ENCODE measurements at places on chromosomes 3 and 15.

- no peaks in the 10 kb centered on the region for H3K36me3 ChIP-seq
- H3K4me3 ChIP-seq = no peak overlapping the region
- no peaks in the 10 kb centered on the region for H3K4me1 ChIP-seq
- DNase-seq = no peak
- H3K27me3 ChIP-seq = no peaks in the 10 kb centered on the region
Measured at GRCh38 chr3:52593103-52593502, 56.7 kb downstream of the UQCC5 start.

- no peaks in the 10 kb centered on the region for H3K27me3 ChIP-seq
- peak; percentile 60 for DNase-seq
- H3K36me3 ChIP-seq = no peaks in the 10 kb centered on the region
- H3K4me3 ChIP-seq = no peak overlapping the region
Measured at GRCh38 chr15:75042730-75043508, 19.5 kb downstream of the PPCDC start.

- H3K27ac ChIP-seq = no peak overlapping the region
- H3K4me3 ChIP-seq = no peak overlapping the region
- DNase-seq = no peak
- no peaks in the 10 kb centered on the region for H3K36me3 ChIP-seq
Measured at GRCh38 chr15:41354371-41354770, 21.7 kb downstream of the NUSAP1 start.

- no peak for DNase-seq
- H3K27me3 ChIP-seq = no peaks in the 10 kb centered on the region
- no peak overlapping the region for H3K27ac ChIP-seq
- no peaks in the 10 kb centered on the region for H3K4me1 ChIP-seq
- no peaks in the 10 kb centered on the region for H3K36me3 ChIP-seq
- no peak overlapping the region for H3K4me3 ChIP-seq
Measured at GRCh38 chr15:67070150-67070549, 4.7 kb downstream of the SMAD3 start.

GRCh38 chr15:67892559-67893377 is 52.9 kb upstream of the RNU6-1 start:
- no peak overlapping the region for H3K4me3 ChIP-seq
- no peaks in the 10 kb centered on the region for H3K27me3 ChIP-seq
- DNase-seq = no peak
- H3K4me1 ChIP-seq = no peaks in the 10 kb centered on the region
- no peaks in the 10 kb centered on the region for H3K36me3 ChIP-seq

- DNase-seq = no peak
- H3K27ac ChIP-seq = no peak overlapping the region
- H3K4me3 ChIP-seq = no peak overlapping the region
- no peaks in the 10 kb centered on the region for H3K27me3 ChIP-seq
Measured at GRCh38 chr3:156627946-156628569, 46.3 kb upstream of the TIPARP start.

DNA sequence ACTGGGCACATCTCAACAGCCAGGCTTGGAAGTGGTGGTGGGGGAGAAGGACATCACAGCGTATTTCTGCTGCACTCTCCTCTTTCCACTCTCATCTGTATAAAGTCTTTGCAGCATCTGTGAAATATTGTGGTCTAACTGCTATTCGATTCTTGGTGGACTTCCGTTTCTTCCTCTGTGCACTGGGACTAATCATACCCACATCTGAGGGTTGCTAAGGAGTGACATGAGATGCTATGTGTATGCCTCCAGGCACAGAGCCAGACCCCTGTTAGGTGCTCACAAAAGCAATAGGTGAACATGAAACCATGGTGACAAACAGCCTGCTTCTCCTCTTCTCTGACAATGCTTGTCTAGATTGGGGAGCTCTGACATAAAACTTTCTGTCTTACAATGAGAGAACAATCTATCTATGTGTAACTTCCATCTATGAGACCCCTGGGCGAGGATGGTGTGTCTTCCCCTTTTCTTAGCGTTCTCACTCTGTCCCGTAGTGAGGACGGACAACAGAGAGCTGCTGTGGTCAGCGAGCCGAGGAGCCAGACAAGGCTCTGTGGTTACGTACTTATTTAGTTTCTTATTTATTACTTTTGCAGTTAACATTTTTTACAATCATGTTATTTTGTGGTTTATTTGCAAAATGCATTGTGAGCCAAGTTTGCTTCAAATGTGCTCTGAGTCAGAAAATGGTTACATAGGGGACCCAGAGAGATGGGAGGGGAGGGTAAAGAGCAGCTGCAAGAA is 196.7 kb upstream of the TPRG1 start:
- no peaks in the 10 kb centered on the region for H3K27me3 ChIP-seq
- no peak for DNase-seq
- peak overlapping the region; percentile 59 for H3K27ac ChIP-seq
- H3K4me1 ChIP-seq = no peaks in the 10 kb centered on the region
- peak overlapping the region; percentile 38 for H3K4me3 ChIP-seq

- H3K4me3 ChIP-seq = no peak overlapping the region
- no peaks in the 10 kb centered on the region for H3K27me3 ChIP-seq
- DNase-seq = no peak
- H3K36me3 ChIP-seq = no peaks in the 10 kb centered on the region
- no peak overlapping the region for H3K27ac ChIP-seq
- H3K4me1 ChIP-seq = no peaks in the 10 kb centered on the region
Measured at GRCh38 chr3:64667138-64667537, 20.7 kb downstream of the ADAMTS9 start.

GRCh38 chr15:74793135-74794028 is 11.5 kb downstream of the CSK start:
- H3K4me1 ChIP-seq = peaks cover 17% of the 10 kb centered on the region
- DNase-seq = no peak
- H3K4me3 ChIP-seq = no peak overlapping the region
- H3K27me3 ChIP-seq = no peaks in the 10 kb centered on the region

- no peak overlapping the region for H3K4me3 ChIP-seq
- no peak overlapping the region for H3K27ac ChIP-seq
- no peaks in the 10 kb centered on the region for H3K36me3 ChIP-seq
- DNase-seq = no peak
- no peaks in the 10 kb centered on the region for H3K27me3 ChIP-seq
- no peaks in the 10 kb centered on the region for H3K4me1 ChIP-seq
Measured at GRCh38 chr3:3577823-3578222, 221.4 kb upstream of the LRRN1 start.

DNA sequence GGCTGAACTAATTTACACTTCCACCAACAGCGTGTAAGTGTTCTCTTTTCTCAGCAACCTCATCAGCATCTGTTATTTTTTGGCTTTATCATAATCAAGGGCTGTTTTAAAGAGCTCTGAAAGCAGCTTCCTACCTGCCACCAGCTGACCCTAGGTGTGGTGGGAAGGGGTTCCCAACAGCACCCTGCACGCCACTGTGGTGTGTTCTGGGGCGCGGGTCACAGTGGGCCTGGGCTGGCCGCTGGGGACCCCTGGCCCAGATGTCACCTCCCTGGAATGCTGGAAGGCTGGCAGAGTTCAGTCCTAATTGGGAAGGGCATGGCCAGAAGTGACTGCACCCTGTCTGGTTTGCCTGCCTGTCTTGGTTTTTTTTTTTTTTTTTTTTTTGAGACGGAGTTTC is 82.2 kb downstream of the ASB7 start:
- H3K4me1 ChIP-seq = no peaks in the 10 kb centered on the region
- H3K27ac ChIP-seq = no peak overlapping the region
- H3K27me3 ChIP-seq = no peaks in the 10 kb centered on the region
- no peak for DNase-seq
- no peak overlapping the region for H3K4me3 ChIP-seq
- H3K36me3 ChIP-seq = no peaks in the 10 kb centered on the region
